ENCODE measurements at places on chromosomes 1 and 21. TPM values are rescaled to one million over a fixed set of nuclear protein-coding genes. Genes with fewer than 3 reads are reported as not detected.

Gene SPRR2F
- not detected for total RNA-seq

Gene PLA2G2A
- total RNA-seq, result 447 TPM

Gene SMPDL3B
- total RNA-seq, result 0.28 TPM

DNA sequence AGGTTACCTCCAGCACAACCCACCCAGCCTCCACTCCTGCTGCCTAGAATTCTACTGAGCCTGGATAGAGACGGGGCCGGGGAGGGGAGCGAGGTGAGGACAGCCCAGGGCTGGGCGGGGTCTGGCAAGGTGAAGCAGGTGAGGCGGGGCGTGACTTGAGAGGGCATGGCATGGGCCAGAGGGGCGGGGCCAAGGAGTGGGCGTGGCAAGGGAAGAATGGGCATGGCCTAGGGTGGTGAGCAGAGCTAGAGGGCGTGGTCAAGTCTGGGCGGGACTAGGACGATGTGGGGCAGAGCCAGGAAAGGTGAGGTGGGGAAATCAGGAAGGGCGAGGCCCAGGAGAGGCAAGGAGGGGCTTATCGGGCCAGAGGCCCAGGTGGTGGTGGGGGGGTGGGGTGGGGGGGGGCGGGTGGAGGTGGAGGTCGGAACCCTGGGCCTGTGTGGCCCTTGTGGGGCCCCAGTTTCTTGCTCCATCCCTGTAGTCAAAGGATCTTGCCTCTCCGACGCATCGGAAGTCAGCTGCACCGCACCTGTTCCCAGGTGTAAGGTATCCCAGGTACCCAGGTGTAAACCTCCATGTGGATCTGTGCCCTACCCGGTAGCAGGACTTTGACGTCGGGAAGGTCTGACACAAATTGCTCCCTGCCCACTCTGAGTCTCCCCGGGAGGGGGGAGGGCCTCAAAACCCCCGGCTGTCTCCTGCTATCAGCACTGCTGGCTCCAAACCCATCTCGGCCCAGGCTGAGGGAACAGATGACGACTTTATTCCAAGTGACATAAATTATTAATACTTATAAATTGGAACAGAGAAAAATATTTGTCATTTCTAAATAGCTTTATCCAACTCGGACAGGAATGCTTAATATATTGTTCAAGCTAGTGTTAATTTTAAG, 32.9 kb upstream of the UTS2 start:
- DNase-seq, result no peak

DNA sequence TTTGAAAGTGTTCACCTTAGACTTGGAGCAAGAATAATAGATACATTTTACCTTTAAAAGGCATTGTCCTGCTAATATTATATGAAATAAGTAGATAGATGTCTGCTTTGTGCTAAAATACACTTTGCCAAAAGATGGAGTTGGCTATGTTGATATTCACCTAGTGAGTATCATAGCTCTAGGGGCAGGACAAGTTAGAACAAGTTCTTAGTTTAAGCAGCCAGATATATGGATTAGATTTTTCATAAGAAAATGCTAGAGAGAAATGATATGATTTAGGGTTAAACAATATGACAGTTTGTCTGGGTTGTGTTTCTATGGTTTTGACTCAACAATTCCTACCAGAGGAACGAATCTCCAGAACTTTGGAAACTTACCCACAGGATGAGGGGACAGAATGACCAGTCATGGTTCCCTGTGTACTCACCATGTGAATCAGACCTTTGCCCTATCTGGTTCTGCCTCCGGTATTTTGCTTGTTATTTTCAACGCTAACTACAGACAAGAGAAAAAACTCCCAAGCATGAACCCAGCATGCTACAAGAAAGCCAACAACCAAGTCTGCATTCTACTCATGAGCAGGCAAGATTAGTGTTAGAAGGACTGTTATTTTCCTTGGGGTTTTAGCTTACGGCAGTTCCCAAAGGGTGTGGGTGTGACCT, 1.7 kb downstream of the F5 start:
- no peak for DNase-seq

- DNase-seq, result no peak
These were observed 122.0 kb downstream of the ADSS2 start for GRCh38 chr1:244329591-244330317.

DNA sequence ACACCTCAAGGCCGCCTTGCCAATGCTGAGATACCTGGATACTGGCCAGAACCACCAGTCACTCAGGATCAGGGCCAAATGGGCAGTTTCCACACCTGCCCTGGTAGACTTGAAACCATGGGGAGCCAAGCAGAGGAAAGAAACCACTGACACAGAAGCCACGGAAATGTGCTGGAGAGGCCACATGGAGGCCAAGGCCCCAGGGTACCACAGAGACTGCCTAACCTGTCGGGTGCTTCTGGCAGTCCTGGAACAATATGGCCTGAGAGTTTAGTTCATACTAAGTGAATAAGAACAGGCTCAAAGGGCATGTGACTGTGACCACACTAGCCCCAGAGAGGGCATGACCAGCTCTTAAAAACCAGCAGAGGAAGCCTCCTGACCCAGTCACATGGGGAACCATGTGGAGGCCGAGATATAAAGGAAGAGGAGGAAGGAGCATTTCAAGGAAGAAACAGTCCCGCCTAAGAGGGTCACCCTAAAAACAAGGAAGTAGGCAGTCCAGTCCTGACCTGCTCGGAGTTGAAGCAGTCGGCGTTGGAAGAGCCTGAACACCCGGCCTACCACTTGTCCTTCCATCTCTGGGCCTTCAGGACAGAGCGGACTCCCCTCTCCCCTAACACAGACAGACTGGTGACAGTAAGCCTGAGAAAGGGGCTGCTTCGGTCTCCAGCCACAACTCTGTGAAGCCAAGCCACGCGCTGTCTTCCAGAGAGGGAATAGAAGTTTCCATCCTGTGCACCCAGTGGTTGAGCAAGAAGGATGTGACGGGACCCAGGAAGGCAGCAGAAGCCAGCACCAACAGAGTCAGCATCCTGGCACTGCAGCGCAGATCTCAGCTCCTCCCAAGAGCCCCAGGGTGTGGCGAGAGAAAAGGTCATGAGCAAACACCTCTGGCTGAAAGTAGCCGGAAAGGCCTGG, at the start of gene DENND2D:
Gene DENND2D (minus strand): TSS at position 766 of the 921 bp plus-strand sequence. CDS start 187 bp downstream, at position 579.
- peak; percentile 74 for DNase-seq
